ENCODE measurements at places on chromosomes 3 and 15.

DNA sequence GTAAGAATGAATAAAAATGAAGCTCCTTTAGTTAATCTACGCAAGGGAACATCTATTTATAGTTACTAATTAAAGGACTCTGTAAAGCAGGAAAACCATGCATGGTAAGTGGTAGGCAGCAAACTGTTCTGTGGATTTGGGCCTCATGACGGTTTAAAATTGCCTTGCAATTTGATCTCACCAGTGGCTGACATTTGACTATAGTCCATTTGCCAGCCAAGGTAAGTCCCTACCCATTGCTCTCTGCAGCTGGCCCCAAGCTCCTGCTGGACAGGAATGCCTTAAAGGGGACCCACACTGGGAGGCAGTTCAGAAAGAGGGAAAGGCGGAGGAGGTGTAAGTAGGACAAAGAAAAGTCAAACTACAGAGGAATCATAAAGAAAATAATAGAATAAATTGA, 203.3 kb downstream of the PLCL2 start:
- DNase-seq, result no peak

DNA sequence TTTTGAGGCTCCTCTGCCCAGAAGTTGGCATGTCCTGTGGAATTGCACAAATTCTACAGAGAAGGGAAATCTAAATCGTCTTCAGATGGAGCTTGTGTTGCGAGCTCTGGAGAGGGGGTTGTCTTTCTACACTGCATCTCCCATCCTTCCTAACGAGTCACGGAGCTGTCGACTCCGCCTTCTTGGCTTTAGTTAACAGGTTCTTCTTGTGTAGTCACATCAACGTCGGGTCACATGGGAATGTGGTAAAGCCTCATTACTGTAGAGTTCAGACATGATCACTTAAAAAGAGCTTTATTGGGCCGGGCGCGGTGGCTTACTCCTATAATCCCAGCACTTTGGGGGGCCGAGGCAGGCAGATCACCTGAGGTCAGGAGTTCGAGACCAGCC, 60.0 kb downstream of the DNASE1L3 start:
- no peak for DNase-seq

DNA sequence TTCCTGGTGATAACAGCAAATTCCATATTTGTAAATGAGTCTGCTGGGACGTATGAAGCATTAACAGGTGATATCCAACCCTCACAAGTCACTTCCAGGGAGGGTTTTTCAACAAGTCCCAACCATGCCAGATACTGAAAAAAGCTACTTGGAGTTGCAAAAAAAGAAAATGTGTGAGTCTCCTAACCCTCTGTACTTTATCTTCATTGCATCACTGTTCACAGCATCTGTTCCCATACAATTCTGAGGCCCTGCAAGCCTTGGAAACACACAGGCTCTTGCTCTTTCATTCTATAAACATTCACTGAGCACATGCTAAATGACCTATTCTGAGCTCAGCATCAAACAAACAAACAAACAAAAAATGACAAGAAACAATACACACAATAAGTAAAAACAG, 120.8 kb downstream of the RFTN1 start:
- DNase-seq, result no peak

DNA sequence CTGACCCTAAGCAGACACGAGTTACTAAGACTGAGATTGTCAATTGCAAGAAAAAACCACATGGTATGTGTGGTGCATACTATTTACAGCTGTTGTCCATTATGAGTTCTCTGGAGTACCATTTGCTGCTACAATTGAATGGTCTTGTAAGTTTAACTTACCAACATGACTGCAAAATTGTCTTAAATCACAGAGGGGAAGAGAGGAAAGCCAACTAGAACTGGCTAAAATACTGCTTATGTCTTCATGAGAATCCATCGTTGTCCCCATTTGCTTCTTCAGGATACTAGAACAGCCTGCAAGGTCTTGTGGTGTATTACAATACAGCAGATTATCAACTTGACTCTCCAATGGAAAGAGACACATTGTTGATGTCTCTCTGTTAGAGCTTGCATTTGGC, 313.2 kb downstream of the AGBL1 start:
- no peak for DNase-seq

GRCh38 chr3:50572158-50572557, 2.8 kb downstream of the HEMK1 start:
- peak; percentile 48 for DNase-seq

DNA sequence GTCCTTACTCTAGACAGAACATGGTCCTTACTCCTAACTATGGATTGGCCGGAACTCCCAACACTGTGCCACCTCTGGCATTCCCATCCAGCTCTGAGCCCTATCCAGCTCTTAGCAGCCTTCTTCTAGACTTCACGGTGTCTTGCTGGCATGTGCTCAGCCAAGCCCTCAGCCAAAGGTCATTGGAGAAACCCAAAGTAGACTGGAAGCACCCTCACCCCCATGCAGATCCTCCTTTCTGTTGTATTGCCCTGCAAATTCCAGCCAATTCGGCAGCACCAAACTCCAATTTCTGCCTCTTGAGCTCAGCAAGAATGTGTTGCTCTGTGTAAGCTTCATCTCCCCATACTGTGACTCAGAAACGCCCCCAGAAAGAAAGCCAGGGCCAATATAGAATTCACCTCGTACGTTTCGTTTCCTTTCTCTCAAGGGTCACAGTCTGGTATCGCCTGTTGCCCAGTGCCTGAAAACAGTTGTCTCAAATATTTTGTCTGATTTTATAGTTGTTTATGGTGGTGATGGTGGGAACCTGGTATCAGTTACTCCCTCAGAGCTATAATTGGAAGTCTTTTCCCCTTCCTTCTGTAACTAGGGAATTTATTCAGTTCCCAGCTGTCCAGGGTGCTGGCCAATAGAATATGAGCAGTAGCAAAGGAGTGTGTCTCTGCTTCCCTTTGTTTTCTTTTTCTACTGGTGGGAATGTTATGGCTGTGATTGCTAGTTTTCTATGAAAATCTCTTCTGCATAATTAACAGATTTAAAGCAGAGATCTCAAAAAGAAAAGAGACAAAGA, 28.4 kb upstream of the EPHB3 start:
- DNase-seq, result no peak

DNA sequence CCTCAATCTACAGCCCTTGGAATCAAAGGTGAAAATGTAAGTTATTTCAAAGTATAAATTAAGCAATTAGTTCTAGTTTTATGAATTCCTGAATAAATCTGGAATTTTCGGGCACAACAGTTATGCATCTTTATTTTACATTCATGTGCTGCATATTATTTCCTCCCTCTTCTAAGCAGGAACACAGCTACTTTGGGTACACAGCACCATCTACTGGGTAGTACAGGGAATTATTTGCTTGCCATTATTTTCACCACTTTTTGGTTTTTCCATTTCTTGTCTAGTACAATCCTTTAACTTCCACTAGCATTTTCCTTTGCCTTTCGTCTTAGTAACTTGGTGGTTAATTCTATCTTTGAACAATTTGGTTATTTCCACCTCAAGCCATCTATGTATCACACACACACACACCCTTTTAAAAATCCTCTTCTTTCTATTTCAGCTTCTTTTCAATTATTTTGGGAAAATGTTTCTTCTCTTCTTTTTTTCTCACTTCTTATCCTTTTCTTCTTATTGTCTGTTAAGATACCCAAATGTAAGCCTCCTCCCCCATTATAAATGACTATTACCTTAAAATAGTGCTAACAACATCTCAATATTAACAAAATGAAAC, 451.0 kb downstream of the MFSD1 start:
- peak; percentile 49 for DNase-seq

DNA sequence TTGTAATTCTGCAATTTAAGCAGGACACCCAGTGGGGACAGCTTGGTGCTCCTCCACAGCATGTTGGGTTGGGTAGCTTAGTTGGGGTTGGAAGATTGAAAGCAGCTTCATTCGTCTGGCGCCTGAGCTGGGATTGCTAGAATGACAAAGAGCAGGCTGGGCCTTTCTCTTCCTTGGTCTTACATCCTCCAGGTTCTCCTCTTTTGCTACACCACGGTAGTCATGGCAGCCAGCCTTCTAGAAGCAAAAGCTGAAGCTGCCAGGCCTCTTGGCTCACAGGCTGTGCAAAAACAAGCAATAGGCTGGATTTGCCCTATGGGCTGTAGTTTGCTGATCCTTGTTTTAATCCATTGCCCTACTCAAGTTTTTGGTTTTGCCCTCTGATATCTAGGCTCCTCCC, 3.2 kb upstream of the ANXA2 start:
- no peak for DNase-seq

DNA sequence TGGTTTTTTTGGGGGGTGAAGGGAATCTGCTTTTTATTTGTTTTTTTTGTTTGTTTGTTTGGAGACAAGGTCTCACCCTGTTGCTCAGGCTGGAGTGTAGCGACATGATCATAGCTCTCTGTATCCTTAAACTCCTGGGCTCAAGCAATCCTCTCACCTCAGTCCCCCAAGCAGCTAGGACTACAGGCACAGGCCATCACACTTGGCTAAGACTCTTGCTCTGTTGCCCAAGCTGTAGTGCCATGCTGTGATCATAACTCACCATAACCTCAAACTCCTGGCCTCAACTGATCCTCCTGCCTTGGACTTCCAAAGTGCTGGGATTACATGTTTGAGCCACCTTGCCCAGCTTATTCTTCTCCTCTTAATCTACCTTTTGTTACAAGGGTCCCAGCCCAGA, 31.8 kb downstream of the GPR176 start:
- no peak for DNase-seq

DNA sequence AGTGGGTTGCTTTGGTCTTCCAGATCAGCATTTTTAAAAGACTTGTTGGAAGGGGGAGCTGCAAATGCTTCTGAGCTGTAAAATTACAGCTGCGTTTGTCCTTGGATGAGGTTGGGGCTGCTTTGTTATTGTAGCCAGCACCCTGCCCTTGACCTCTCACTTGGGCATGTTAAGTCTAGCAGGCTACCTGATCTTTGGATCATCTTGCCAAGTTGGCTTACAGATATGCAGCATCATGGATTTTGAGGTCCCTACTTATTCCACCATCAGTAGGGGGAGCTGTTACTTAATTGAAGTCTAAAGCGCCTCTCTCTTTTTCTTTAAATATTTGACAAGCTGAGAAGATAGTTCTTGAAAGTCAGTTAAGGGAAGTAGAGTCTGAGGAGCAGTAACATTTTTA, 793.0 kb downstream of the MCTP2 start:
- peak; percentile 23 for DNase-seq

GRCh38 chr15:90883976-90884718, at the start of gene FES:
TSS of gene FES (plus strand) at chr15:90884504. CDS start at chr15:90885046, 542 bp downstream.
- DNase-seq, result no peak

- no peak for DNase-seq
Observed at GRCh38 chr3:119350114-119350513, 55.9 kb downstream of the ARHGAP31 start.

- DNase-seq, result no peak
Observed at GRCh38 chr3:71417791-71418190, 165.7 kb downstream of the FOXP1 start.

DNA sequence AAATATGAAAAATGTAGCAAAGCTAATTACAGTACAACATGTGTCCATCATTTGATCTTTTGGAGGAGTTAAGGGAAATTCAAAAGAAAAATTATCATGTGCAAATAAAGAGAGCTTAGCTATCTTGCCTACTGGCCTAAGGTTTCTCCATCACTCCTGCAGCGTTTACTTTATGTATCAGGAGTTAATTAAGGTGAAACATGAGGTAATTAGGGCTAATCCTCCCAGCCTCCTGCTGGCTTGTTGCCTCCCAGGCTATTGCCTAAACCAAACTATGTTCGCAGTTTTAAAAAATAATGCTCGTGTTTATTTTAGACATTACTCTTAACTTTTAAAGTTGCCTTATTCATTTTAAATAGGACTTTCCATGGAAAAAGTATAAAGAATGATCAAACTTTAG, 367.5 kb downstream of the ROBO2 start:
- DNase-seq, result no peak

GRCh38 chr3:72675243-72675642, 173.0 kb downstream of the SHQ1 start:
- DNase-seq, result no peak

DNA sequence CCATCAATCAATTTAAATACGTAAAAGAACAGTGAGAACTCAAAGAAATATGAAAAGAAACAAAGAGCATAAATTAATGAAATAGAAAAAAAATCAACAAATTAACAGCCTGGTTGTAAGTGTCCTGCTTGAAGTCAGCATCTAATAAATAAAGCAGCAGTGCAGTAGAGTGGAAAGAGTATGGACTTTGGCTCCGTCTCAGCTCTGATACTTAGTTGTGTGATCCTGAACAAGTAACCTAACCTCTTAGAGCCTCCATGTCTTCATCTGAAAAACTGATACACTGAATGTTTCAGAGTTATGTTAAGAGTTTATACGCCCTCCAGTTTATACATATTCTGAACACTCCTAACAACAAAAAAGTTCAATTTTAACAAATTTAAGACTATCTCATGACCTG, 44.6 kb downstream of the TFDP2 start:
- no peak for DNase-seq

DNA sequence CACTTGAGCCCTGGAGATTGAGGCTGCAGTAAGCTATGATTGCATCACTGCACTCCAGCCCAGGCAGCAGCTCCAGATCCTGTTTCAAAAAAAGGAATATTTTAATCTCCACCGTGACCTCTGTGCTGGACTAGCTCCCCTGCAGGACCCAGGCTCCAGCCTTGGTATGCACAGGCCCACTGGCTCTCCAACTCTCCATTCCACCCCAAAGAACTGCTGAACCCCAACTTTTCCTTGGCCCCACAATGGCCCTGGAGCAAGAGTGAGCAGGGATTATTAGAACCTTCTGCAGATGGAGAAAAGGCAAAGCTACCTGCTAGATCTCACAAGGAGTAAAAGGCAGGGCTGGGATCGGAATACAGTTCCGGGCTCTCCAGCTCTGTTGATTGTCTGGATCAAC, 32.8 kb upstream of the SFMBT1 start:
- no peak for DNase-seq

GRCh38 chr15:38705436-38706219, 141.0 kb upstream of the RASGRP1 start:
- no peak for DNase-seq

DNA sequence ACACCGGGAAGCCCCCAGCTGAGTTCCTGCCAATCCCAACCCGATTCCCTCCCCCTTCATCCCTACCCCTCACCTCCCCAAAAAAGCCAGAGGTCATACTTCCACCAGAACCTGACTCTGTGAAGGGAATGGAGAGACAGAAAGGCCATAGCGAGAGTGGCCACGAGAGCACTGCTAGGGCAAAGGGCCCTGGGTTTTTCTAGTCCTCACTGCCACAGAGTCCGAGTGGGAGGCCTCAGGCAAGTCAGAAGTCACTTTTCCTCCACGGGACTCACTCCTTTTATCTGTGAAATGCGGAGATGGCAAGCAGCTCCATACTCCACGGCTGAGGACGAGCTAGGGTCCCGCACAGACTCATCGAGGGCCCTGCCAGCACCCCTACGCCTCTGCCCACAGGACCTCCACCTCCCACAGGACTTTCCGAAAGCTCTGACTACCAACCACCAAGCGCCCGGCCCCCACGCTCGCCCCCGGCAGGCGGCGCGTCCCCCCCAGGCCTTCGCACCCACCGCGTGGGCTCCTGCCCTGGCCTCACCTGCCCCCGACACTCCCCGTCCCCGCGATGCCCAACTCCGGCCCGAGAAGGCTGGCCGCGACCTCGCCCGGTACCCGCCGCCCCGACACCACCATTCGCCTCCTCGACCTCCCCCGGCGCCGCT, 792 bp downstream of the ATP13A3 start:
- DNase-seq, result no peak

GRCh38 chr3:58556761-58557221, 19.8 kb upstream of the ACOX2 start:
- DNase-seq, result no peak

- DNase-seq, result no peak
Observed at GRCh38 chr3:115651087-115651486, 27.8 kb downstream of the GAP43 start.

GRCh38 chr3:88031642-88032077, 27.1 kb downstream of the CGGBP1 start:
- no peak for DNase-seq

Data from stromal cell of bone marrow (primary cell).